Activated CD8-positive, alpha-beta T cell treated with anti-CD3 and anti-CD28 coated beads, Interleukin-2, amount 10 ng/mL, durations not matched to agents 7 days and 5 days (primary cell): ENCODE measurements at places on chromosomes 3 and 15. TPM values are rescaled to one million over a fixed set of nuclear protein-coding genes. Genes with fewer than 3 reads are reported as not detected.

GRCh38 chr3:81303321-81303720 is 458.1 kb downstream of the GBE1 start:
- DNase-seq: no peak

GRCh38 chr15:35756623-35757022 is 210.7 kb upstream of the DPH6 start:
- DNase-seq: no peak

DNA sequence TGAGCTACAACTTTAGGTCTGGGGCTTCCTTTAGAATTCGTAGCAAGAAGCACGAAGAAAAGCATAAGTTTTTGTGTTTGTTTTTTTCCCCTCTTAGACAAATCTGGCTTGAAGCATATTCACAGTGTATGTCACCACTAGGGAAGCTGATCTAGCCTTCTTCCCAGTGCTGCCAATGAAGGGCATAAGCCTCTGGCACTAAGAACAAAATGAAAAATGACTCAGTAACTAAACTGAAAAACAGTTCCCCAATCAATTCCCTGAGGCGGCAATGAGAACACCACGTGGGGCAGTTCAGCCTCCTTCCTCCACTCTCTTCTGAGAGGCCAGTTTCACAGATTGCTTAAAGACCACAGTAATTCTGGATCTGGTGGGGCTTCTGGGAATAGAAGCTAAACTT is 338.1 kb downstream of the GAP43 start:
- DNase-seq: no peak

DNA sequence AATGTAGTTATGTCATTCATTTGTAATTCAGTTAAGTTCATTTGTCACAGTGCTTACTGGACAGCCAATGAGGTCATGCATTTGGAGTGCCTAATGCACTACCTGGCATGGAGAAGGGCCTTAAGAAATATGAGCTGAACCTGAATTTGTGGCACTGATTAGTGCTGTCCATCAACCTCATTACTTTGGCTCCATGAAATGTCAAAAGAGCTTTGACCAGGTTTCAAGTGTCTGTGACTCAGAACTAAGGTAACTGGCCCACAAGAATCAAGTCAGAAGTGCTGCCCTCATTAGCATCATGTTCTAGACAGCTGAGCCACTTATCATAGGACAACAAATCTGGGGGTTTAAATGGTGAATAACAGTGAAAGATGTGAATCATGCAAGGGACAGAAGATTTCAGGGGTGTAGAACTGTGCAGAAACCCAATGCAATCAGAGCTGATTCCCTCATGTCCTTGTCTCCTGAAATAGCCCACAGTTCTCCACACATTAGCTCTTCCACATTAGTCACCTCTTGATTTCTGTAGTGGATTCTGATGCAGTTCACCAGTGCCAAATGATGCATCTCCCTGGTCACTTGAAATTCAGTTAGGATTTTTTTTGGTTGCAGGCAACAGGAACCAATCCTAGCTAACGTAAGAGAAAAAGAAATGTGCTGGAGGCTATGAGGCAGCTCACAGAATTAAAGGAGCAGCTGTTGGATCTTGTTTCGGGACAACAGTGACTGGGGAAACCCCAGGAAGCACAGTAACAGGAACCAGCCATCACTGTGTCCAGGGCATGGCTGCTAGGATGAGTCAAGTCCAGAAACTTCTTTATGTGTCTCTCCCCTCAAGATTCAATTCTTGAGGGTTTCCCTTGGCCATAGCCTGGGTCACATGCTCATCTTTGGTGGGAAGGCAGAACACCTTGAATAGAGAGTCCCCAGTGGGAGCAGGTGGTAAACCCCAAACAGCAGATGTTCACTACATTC is 38.7 kb downstream of the CHST2 start:
- DNase-seq: no peak

DNA sequence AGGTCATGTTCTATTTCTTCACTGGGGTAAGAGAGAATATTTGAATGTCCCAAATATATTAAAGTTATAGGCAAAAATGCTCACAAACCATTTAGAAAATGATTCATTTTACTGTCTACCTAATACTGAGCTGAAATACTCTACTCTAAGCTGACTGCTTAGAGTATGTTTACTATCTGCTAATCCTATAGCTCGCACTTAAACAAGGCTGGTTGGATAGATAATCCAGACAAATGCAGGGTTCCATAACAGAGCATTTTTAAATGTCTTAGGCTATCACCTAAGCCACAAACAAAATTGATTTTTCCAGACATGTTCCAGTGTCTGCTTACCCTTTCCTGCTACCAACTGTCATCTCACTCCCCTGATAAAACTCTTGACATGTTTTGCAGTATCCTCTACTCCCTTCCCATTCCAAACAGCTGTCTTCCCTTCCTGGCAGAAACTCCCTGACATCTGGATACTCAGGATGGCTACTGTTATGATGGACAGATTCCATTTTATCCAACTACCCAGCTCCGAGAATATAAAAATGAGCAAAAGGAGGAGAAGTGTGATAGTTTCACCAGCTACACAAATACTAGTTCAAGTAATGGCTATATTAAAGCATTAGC is 1034.7 kb downstream of the FHIT start:
- no peak for DNase-seq

DNA sequence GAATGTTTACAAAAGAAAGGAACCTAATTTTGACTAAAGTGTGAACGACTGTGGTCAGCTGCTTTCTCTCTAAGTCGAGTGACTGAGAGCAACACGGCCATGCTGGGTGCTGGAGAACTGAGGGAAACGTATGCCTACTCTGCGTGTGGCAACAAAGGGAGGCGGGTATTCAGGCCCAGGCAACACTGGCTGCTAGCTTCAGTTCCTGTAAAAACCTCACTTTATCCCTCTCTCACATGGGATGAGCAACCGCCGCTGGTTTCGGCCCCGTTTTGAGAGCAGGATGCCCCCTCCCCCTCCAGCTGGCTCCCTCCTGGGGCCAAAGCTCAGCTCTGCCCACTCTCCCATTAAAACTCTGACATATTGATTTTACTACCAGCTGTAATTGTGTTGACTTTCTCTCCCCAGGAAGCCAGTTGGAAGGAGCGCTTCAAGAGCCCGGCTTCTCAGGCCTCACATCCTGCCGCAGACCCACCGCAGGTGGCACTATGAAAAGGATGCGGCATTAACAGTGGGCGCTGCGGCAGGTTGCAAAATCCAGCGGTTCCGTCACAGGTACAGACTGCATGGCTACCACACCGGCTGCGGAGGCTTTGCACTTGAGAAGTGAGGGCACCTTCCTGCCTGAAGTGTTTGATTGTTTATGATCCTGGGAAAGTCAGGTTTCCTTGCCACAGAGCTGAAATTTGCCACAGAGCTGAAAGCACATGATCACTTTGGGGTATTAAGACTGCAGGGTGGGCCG is 12.7 kb downstream of the PLXND1 start:
- peak; percentile 85 for DNase-seq

Gene ERC2
- not detected for total RNA-seq

Gene CILP
- total RNA-seq: 0.08 TPM

Gene UBAP1L
- 3.5 TPM for total RNA-seq
